ENCODE measurements at places on chromosomes 7 and 10.

DNA sequence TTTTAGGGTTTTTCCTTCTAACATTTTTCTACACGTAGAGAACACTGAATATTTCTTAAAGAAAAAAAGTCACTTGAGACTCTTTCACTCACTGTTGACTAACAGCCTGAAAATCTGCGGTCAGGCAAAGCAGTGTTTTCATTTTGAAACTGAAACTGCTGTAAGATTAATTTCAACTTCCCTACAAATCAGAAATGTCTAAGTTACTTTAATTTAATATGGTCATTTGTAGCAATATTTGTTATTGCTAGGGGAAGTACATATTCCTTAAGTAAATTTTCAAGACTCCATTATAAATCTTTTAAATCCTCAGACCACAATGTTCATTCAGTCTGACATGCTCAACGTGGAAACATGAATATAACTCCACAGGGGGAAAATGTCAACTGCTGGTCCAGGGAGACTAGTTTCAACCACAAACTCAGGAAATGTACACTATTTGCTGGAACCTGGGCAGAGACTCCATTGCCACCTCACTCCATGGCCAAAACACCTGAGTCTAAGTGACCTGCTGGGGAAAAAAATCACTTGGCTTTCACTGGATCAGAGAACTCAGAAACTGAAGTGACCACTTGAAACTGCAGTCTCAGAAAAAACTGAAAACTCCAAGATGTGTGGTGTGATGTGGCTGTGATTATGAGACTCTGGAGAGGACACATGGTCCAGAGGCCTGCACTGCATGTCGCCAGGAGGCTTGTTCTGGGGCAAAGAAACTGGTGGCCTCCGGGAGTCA is 161.2 kb downstream of the TAX1BP1 start:
- no peak for DNase-seq

- no peak for DNase-seq
These were observed 240.6 kb downstream of the DGKI start for GRCh38 chr7:137606061-137606674.

DNA sequence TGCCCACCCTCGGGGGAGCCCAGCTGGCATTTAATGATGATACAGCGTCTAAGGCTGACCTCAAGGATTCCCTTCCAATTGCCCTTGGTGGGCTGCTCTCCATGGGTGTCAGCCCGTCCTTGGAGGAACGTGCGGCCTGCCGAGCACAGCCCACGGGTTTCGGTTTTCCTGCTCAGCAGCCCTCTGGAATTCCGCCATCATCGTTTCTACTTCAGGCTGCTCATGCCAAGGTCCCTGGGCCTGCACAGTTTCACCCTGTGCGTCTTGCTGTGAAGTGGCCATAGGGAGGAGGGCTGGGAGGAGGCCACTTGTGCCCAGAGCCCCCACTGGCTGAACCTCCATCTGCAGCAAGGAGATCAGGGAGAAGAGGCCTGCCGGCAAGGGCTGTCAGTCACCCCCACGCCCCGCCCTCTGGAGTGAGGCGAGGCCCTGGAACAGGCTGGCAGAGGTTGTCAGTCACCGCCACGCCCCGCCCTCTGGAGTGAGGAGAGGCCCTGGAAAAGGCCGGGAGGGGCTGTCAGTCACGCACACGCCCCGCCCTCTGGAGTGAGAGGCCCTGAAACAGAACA is 82.8 kb downstream of the CHST15 start:
- no peak for DNase-seq

GRCh38 chr7:98802088-98802780 is 67.6 kb downstream of the TMEM130 start:
- no peak for DNase-seq

- no peak for DNase-seq
These were observed 1.6 kb downstream of the VIM start for GRCh38 chr10:17229717-17229966.

GRCh38 chr10:27474741-27475140 is 29.4 kb upstream of the RAB18 start:
- DNase-seq, result no peak

- DNase-seq, result no peak
These were observed 182.6 kb upstream of the TMEM106B start for GRCh38 chr7:12028508-12028907.

DNA sequence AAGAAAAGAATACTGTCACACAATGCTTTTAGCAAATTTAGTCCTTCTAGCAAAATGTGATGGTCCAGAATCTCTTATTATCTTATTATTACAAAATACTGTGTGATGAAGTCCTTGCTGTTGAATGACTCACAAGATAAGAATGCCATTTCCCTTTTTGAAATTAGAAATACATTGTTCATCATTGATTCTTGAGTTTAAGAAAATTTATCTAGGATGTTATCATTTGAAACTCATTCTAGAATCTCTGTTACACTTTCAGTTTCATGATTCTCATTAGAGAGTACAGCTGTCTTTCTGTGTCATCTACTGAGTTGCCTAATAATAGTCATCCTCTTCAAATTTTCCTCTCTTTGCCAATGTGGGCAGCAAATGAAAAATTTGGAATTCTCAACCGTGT is 9.6 kb downstream of the ZKSCAN5 start:
- no peak for DNase-seq

DNA sequence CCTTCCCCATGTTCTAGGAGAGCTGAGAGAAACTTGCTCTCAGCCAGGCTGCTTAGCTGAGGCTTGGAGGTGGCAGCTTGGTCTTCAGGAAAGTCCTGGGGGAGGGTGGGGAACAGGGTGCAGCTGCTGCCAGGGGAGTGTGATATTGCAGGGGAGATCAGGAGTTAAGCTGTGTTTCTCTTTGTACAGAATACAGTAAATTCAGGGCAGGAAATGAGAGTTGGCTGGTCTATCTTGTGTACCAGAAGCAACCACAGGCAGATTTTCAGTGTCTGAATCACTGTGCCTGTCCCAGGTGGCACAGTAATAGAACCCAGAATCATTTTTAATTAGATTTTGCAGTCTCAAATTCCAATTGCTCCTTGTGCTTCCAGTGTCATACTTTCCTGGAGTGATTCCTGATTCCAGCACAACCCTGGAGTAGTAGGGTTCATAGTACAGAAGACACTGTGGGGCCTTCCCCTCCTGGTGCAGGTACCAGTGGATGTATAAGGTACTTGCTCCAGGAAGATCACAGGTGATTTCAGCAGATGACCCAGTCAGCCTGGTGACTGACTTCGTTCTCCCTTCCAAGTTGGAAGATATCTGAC is 94.0 kb upstream of the TARP start:
- DNase-seq, result no peak

DNA sequence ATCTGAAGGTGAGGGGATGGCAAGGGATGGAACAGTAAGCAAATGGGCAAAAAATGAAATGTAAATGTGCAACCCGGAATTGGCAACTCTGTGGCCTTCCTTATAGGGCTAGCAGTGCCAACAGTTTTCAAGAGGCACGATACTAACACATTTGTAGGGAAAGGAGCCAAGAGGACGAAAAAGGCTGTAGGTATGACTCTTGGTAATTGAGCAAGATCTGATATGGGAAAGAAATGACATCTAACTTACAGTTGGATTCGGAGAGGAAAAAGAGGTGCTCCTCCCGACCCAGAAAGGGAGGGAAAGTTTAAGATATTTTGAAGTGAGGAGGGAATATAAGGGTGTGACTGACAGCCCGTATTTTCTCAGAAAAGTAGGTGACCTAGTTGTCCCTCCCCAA is 2.1 kb upstream of the CREM start:
- DNase-seq, result no peak

DNA sequence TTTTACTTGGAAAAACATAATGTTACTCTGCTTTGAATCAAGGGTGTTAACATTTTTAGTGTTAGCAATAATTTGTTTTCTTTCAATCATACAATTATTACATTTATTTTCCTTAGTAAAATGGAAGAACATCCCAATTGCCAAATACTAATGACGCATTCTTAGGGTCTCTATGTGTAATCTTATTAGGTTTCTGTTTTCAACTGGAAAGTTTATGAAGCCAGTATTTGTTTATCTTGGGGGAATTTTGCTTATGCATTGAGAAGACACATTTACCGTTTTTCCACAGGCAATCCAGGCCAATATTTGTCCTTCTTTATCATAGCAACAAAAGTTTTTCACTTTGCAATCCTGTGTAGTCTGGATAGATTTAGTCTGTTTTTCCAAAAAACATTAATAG is 134.5 kb downstream of the CPED1 start:
- DNase-seq, result no peak

DNA sequence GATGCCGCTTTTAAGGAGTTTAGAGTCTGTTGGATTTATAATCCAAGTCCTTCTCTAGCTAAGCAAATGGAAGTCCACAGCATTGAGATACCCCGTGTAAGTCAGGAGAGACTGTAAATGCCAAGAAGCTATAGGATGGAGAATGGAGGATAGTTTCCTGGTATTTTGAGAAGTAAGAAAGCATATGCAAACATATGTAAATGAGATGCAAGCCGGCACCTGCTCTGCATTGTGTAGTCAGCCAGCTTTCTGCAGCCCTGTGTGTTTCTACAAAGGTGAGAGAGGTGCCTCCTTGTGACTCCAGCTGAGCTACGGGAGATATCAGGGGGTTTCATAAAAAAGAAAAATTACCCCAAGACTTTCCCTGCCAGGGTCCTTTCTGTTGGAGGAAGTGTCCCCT is 176.3 kb downstream of the RPS24 start:
- no peak for DNase-seq

GRCh38 chr10:103225939-103226338 is 19.7 kb upstream of the RPEL1 start:
- DNase-seq, result no peak

GRCh38 chr10:103100620-103101019 is 92.5 kb downstream of the NT5C2 start:
- no peak for DNase-seq

DNA sequence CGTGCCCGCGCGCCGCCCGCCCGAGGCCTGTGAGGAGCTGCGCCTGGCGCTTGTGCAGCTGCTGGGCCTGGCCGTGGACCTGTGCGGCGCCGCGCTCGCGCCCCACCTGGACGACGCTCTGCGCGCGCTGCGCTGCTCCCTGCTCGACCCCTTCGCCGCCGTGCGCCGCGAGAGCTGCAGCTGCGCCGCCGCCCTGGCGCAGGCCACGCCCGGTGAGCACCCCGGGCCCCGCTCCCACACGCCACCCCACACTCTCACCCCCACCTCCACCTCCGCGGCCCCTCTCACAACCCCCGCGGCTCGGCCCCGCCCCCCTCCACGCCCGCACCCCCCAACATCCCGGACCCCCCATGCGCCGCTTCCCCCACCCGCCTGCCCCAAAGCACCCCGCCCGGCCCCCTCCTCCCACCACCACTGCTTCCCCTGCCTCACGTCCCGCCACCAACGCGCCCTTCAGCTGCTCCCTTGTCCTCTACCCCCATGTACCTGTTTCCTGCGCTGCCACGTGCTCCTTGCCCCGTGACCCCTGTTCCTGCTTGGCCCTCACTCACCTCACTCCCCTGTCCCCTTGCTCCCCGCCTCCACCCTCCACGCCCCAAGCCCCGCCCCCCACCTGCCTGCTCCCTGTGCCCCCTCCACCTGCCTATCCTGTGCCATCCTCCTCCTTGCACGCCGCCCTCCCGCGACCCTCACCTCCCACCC is at the start of gene PRKAR1B:
Gene PRKAR1B (minus strand): TSS at position 178 of the 702 bp plus-strand sequence. CDS start 15,776 bp downstream, outside the sequence.
- DNase-seq, result no peak

DNA sequence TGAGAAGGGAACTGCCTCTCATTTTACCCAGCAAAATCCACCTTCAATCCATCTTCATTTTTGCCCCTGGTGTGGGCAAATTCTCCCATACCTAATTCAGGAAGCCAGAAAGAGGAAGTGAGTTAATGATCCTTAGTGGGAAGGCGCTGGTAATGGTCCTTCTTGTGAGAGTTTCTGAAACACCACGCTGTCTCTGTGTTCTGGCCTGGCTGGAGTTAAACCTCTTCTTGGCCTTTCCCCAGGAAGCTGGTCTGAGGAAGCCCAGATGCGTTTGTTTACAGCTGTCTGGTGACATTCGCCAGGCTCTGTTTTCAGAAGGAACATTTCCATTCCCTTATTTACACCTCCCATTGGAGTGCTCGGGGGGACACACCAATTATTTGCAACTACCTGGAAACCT is 24.3 kb downstream of the HTRA1 start:
- no peak for DNase-seq

DNA sequence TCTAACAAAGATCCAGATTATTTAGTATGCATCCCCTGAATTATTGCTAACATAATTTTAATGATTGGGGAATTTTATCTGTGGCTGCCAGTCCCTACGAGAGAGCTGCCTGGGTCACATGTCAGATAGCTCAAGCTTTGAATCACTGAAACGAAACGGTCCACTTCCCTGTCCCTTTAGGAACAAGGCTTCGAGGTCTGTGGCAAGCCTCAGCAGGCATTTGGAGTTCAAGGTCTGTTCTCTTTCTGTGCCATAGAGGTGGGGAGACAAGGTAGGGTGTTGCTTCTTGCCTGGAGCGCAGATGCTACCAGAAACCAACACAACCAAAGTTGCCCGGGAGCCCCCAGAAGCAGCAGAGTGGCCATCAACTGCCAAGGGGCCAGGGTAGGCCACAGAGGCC is 13.9 kb upstream of the SH2D4B start:
- DNase-seq, result no peak

GRCh38 chr10:104332243-104333031 is 5.8 kb downstream of the ITPRIP start:
- no peak for DNase-seq

GRCh38 chr7:43309706-43310022 is 197.2 kb downstream of the HECW1 start:
- no peak for DNase-seq

GRCh38 chr10:94878649-94879048 is 59.8 kb upstream of the CYP2C9 start:
- no peak for DNase-seq

DNA sequence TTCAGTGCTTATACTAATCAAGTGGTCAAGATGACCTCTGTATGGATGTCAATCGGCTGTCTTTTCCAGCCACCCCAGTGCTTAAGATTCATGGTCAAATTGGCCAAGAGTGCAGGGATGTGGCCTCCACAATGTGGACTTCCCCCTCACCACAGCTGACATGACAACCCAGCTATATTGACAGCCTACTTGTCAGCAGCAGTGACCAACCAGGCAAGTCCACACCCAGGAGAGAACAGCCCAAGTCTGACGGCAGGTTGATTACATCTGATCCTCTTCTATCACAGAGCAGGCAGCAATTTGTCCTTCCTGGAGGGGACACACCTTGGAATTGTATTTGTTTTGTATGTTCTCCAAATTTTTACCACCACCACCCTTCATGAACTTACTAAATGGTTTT is 8.2 kb upstream of the ERVW-1 start:
- DNase-seq, result no peak

- DNase-seq, result no peak
These were observed at the start of gene IFIT1 for GRCh38 chr10:89391907-89392756. TSS of gene IFIT1 (plus strand) at chr10:89392623. CDS start at chr10:89392713, 90 bp downstream.
